ENCODE measurements at places on chromosomes 6 and 20.
A peak's percentile ranks its signal among the peaks of the same experiment; 100 is the strongest.

DNA sequence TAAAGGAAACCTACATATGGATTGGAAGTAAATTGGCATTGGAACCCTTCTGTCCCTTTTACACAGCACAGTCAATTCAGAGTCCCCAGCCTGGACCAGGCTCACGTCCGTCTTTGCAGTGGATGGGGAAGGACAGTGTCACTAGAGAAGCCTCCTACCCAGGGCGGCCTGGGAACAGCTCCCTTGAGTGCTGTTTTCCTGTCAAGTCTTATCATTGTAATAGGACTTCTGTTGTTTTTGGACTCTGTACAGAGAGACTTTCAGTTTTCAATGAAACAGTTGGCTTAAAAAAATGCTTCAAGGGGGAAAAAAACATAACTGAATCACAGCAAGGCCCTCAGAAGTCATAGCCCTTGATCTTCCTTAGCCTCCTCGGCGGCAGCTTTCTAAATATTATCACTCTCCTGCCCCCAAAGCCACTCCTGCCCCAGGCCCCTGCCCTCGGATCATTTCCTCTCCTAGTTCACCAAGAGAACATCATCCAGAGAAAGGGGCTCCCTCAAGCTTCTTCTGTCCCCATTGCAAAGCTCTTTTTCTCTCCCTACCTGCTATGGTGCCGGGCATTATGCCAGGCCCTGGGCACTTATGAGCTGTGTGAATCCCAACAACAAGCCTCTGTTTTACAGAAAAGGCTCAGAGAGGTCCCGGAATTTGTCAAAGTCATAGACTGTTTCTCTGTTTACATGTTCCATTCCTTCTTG, 37.8 kb upstream of the CNKSR3 start:
- peak; percentile 74 for DNase-seq

DNA sequence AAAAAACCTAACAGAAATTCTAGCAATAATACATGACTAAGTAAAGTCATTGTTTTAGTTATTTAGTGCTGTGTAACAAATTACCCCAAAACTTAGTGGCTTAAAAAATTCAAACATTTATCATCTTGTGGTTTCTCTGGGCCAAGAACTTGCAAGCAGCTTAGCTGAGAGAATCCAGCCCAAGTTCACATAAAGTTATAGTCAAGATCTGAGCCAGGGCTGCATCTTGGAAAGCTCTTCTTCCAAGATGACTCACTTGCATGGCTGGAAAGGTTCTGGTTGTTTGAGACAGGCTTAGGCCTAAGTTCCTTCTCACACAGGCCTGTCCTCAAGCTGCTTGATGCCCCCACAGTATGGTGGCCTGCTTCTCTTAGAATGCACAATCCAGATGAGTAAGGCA, 217.8 kb upstream of the TSHZ2 start:
- DNase-seq = no peak

DNA sequence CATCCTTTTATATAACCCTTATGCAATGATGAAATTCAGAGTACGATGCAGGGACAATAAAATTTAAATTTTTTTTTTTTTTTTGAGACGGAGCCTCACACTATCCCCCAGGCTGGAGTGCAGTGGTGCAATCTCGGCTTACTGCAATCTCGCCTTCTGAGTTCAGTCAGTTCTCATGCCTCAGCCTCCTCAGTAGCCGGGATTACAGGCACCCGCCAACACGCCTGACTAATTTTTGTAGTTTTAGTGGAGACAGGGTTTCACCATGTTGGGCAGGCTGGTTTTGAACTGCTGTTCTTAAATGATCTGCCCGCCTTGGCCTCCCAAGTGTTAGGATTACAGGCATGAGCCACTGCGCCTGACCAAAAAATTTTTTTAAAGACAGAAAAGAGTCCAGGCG, 15.2 kb downstream of the MTO1 start:
- DNase-seq = no peak

- DNase-seq = no peak
Measured at GRCh38 chr6:2204272-2204671, 41.1 kb downstream of the GMDS start.

- DNase-seq = peak; percentile 59
Measured at GRCh38 chr20:53707371-53708055, 113.9 kb upstream of the ZNF217 start.

DNA sequence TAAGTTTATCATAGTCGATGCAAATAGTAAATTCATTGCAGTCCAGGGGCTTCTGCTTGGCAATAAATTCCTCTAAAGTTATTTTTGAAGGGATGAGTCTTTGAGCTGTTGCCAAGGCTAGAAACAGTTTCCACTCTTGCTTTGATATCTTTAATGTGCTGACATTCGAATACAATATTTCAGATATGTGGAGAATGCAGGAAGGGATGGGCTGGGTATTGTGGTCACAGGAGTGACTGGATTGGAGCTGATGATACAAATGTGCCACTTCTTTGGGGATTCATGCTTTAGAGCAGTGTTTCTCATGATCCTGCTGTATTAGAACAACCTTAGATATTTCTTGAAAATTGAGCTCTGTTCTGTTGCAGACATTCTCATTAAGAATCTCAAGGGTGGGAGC, 139.0 kb downstream of the PRDM13 start:
- peak; percentile 2 for DNase-seq

DNA sequence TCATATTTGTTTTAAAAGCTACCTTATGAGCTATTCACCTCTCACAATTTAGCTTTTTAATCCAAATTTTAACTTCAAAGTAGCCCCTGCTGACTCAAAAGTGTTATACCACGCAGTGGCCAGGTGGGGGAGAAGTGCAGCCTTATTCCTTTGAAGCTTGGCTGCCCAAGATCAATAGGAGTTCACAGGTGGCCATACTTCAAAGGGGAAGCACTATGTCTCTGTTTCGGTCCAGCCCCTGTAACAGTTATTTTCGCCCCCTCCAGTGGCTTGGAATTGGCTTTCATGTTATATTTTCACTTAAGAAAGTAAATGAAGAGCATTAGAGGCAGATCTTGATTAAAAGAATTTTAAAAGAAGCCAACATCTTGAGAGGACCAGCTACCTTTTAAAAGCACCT, 608.4 kb downstream of the EPHA7 start:
- peak; percentile 52 for DNase-seq

- no peak for DNase-seq
Measured at GRCh38 chr20:48406498-48406897, 421.3 kb downstream of the PREX1 start.

- DNase-seq = peak; percentile 72
Measured at GRCh38 chr6:83365931-83366330, 64.9 kb downstream of the ME1 start.

DNA sequence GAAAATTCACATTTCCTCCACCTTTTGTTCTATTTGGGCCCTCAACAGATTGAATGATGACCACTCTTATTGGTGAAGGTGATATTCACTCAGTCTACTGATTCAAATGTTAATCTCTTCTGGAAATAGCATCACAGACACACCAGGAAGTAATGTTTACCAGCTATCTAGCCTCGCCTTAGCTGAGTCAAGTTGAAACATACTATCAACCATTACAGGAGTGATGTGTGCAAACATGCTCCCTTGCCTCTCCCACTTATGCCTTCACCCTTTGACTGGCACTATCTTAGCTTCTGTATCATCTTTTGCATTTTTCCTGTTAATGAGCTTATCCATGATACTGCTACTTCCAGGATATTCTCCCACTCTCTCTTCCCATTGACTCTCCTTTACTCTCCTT, 191.9 kb downstream of the CENPW start:
- no peak for DNase-seq

DNA sequence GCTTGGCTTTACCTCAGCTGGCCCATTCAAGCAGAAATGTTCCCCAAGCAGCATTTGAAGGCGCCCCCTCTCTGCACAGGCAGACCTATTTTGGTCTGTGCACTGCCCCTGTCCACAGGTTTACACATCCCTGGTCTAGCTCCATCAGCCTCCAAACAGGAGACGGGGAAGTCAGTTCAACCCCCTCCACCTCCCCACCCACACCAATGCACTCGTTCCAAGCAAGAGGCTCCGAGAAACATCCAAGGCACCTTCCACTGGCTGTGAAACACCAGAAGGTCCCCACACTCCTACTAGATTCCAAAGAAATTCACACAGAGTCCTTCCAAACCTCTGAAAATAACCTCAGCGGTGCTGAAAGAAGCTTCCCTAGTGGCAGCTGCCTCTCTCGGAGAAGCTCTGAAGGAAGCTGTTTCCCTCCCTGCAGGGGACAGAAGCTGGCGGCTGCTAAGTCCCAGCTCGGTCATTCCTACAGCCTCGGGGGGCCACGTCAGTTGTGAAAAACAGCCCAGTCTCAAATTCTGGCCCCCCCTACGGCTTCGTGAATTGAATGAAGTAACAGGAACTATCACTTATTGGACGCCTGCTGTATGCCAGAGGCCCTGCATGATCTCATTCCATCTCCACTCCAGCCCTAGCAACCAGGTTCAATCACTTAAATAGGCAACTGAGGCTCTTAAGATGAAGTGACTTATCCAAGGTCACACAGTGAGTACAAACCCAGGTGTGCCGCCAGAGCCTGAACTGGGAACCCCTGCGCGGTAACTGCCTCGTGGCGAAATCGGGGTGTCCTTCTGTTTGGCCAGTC, 815 bp downstream of the SPATA2 start:
- DNase-seq = no peak

GRCh38 chr20:17538517-17539170, 7.5 kb upstream of the BFSP1 start:
- peak; percentile 28 for DNase-seq

GRCh38 chr20:19943061-19943521, 74.1 kb upstream of the NAA20 start:
- no peak for DNase-seq

DNA sequence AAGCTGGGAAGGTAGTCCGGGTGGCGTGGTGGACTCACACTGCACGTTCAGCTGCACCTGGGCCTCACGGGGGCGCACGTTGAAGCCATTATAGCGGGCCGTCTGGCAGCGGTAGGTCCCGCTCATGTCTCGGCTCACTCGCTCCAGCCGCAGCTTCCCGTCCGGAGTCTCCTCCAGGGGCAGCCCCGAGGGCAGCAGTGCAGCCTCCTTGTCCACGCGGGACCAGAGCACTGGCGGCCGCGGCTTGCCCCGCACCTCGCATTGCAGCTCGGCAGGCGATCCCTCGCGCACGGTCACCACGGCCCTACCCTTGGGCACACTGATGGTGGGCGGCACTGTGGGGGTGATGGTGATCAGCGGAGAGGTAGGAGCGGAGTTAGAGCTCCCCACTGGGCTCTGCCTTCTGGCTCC, 47.6 kb downstream of the MDGA1 start:
- no peak for DNase-seq

GRCh38 chr20:40100261-40100660, 588.8 kb downstream of the MAFB start:
- DNase-seq = no peak

DNA sequence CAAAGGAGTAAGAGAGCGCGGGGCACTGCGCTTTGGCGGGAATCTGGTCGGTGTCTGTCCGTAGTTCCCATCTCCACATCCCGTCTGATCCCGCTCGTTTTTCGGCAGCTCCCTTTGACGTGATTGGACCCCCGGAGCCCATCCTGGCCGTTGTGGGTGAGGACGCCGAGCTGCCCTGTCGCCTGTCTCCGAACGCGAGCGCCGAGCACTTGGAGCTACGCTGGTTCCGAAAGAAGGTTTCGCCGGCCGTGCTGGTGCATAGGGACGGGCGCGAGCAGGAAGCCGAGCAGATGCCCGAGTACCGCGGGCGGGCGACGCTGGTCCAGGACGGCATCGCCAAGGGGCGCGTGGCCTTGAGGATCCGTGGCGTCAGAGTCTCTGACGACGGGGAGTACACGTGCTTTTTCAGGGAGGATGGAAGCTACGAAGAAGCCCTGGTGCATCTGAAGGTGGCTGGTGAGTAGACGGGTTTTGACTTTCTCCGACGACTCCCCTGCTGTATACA, 1.4 kb downstream of the BTN1A1 start:
- no peak for DNase-seq

DNA sequence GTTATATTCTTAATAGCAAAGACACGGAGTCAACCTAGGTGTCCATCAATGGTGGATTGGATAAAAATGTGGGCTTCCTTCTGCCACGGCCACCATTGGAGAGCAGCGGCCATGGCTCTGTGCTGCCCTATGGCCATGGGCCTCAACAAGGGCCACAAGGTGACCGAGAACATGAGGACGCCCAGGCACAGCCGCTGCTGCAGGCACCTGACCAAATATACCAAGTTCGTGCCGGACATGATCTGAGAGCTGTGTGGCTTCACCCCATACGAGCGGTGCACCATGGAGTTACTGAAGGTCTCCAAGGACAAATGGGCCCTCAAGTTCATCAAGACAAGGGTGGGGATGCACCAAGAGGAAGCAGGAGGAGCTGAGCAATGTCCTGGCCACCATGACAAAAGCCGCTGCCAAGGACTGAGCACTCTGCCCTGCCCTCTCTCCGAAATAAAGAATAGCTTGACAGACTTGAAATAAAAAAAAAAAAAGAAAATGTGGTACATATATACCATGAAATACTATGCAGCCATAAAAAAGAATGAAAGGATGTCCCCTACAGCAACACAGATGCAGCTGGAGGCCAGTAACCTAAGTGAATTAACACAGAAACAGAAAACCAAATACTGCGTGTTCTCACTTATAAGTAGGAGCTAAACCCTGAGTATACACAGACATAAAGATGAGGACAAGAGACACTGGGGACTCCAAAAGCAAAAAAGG, 81.0 kb downstream of the FKBP5 start:
- no peak for DNase-seq

- DNase-seq = peak; percentile 69
Measured at GRCh38 chr6:116287689-116288282, 8.1 kb upstream of the TSPYL1 start.

DNA sequence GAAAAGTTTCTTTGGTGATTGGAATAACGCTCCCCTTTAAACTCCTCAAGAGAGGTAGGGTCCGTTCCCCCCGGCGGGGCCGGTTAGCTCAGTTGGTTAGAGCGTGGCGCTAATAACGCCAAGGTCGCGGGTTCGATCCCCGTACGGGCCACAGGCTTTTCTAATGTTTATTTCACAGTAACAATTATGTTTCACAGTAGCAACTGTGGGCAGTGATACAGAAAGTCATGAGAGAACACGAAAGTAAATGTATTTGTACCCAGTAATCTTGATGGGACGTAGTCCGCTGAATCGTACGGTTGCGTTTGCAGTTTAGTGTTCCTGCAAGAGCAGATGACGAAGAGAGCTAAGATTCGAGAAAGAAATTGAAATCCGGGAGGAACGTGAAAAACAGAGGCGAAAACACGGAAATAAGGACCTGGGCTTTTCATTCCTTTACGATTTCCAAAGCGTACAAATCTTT, 505.5 kb downstream of the PRIM2 start:
- DNase-seq = peak; percentile 12

DNA sequence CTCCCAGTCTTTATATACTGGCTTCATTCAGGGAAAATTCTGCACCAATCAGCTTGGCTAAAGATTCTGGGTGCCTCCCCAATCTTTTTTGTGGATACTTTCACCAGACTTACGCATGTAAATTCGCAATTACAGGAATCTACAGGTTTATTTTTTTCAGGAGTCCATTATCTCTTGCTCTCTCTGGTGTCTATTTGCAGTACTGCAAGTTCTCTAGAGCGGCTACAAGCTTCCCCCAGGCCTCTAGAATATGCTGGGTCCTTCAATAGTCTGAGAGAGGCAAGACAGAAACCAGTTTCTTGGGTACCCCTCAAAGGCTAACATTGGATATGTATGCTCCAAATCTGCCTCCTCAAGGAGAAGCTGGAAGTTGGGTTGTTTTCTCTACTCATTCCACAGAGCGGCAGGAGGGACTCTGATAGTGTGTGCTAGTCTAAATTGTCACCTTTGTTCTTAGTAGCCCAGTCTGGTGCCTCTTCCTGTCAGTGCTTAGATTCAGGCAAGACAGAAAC, 58.5 kb downstream of the SUN5 start:
- peak; percentile 22 for DNase-seq
